ENCODE measurements at places on chromosomes 7 and 10.

DNA sequence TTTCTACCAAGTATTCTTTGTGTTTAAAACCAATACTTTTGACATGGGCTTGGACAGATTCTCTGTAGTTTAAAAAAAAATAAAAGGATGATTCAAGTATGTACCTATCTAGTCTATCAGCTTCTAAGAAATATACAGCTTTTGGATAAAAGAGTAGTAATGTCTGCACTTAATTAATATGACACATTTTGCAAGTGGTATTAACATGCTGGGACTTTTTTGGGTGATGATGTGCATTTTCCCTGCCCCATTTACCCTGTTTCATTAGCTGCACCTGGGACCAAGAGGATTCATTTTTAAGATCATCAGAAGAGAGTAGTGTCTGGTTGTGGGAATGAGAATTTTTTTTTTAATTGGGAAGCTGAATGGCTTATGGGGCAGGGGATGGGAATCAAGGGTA lies 236.2 kb upstream of the KLF14 start:
- no peak for DNase-seq

- no peak for DNase-seq
Measured at GRCh38 chr7:35820858-35821257, 20.0 kb downstream of the SEPTIN7 start.

DNA sequence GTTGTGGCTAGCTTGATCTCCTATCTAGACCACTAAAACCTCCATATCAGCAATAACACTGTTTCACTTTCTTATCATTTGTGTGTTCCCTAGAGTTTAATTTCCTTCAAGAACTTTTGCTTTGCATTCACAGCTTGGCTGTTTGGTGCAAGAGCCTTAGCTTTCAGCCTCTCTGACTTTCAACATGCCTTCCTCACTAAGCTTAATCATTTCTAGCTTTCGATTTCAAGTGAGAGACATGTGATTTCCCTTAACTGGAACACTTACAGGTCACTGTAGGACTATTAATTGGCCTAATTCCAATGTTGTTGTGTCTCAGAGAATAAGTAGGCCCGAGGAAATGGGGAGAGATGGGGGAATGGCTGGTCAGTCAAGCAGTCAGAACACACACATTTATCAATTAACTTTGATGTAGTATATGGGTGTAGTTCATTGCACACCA lies 10.6 kb upstream of the BPGM start:
- no peak for DNase-seq

GRCh38 chr10:31321396-31321941 lies 2.5 kb downstream of the ZEB1 start:
- no peak for DNase-seq

DNA sequence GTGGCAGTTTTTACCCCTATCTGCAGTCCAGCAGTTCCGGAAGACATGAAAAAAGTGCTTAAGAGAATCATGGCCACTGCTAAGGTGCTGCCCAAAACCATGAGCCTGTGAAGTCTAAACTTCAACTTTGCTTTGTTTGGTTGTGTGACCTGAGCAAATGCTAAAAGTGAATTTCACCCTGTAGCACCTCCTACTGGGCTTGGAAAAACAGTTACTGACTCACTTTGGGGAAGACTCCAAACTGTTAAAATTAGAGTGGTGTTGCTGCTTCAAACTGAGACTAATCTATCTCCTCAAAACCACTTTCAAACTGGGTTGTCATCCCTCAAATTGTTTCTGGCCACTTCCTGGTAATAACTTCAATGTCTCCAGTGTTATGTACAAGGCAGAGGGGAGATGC lies 21.3 kb downstream of the MKX start:
- DNase-seq: no peak

- no peak for DNase-seq
Measured at GRCh38 chr10:85259908-85260307, 931.5 kb downstream of the CCSER2 start.

GRCh38 chr7:2782565-2782964 lies 61.5 kb downstream of the GNA12 start:
- DNase-seq: no peak
